GM18507 (cell line): ENCODE measurements at places on chromosomes 12 and 14.

GRCh38 chr12:2654311-2654710 is 140.5 kb upstream of the FKBP4 start:
- no peak for DNase-seq

GRCh38 chr12:80549298-80549697 is 105.3 kb downstream of the PTPRQ start:
- no peak for DNase-seq

DNA sequence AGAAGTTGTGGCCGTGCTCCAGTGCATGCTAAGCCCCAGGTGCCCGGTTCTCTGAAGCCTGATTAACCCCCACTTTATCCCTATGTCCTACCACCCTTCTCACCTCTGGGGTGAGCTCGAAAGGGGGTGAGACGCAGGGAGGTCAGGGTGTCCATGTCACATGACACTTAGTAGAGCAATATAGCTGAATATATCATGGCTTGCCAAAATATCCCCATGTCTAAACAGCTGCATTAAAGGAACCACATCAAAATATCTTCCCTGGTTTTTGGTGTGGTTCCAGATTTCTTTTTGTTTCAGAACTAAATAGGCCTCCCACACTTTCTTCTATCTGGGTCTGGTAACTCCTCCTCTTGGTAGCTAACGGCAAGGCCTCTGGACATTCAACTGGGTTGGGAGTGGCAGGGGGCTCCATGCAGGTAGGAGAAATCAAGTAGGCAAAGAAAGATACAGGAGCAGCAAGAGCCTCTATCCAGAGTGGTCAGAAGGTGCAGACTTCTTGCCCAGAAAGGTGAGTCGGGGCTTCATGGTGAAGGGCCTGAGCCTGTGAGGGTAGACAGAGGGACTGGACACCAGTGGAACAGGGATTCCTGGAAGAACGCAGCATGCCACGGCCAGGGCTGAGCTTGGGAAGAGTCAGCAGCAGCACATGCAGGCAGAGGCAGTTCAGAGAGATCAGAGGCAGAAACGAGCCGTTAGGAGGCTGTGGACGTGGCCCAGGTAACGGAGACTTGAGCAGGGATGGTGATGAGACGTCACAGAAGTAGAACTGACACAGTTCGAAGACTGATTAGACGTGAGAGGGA is 202.8 kb upstream of the DIO3 start:
- DNase-seq = no peak

GRCh38 chr14:79730953-79731352 is 480.4 kb downstream of the DIO2 start:
- DNase-seq = no peak

GRCh38 chr14:101953151-101953550 is 11.2 kb upstream of the DYNC1H1 start:
- DNase-seq = no peak

DNA sequence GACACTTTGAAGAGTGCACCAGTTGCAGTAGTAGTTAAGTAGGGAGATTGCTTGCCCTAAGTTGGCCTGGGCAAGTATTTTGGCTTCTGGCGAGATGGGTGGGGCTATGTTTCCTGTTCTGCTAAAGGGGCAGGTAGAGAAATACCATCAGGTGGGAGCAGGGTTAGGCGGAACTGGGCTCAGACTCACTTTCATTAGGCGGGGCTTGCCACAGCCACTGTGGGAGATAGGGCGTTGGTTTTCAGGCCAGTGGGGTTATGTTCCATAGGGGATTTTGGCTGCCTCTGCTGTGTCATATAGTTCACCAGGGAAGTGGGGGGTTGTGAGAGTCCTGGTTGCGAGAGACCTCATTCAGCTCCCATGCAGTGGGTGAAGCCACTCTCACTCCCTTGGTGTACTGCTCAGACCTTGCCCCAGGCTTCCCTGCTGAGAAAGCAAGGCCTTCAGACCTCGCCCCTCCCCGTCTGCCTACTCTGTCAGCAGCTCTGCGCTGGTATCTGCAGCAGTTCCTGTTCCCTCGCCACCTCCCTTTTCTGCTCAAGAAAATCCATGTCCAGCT is 43.3 kb downstream of the AEBP2 start:
- no peak for DNase-seq
